ENCODE measurements at places on chromosomes 1 and 21.

DNA sequence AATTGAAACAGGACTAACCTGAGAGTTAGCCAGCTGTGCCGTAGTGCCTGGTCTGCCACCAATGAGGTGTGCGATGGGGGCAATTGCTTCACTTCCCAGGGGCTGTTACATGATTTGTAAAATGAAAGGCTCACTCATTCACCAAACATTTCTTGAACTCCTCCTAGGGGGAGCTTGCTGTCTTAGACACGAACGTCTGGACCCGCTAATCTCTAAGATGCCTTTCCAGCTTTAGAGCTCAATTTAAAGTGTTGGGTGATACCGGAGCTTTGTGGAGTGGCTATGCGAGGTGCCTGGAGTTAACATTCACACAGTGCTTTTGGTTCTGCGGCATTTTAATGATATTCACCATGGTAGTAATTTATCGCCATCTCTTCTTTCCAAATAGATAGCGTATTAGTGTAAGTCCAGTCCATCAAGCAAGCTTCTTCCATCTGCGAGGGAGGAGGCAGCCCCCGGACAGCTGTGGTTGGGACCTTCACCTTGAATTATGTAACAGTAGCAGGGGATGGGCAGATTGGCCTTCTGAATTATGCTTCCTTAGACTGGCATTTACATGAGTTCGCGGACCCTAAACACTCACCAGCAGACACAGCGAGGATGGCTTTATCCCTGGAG is 179.9 kb downstream of the ADSS2 start:
- no peak for DNase-seq

DNA sequence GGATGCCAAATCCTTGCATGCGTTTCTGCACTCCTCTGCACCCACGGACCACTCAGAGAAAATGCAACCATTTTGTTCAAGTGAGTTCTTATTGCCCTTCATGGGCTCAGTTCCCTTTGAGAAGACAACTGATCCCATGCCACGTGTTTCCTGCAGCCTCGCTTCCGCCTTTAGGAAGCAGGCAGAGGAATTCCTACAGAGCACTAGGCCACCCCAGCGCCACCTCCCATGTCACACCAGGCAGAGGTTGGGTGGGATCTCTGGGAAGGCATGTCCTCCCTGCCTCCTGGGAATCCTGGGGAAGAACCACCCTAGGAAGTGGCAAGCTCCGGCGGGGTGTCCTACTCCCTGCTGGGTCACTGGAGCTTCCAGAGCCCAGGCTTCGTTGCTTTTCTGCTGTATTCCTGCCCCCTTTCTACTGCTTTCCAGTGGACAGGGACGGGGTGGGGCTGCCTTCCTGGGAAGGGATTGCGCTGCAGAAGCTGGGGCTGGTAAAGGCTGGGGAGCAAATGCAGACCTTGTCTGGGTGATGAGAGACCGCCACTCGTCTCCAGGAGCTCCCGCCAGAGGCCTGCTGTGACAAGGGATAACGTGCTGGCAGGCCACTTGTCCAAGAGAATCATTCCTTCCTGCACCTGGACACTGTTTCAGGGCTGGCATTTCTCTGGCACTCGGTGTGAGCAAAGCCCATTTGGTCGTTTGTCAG is 478.2 kb upstream of the VAMP3 start:
- no peak for DNase-seq

DNA sequence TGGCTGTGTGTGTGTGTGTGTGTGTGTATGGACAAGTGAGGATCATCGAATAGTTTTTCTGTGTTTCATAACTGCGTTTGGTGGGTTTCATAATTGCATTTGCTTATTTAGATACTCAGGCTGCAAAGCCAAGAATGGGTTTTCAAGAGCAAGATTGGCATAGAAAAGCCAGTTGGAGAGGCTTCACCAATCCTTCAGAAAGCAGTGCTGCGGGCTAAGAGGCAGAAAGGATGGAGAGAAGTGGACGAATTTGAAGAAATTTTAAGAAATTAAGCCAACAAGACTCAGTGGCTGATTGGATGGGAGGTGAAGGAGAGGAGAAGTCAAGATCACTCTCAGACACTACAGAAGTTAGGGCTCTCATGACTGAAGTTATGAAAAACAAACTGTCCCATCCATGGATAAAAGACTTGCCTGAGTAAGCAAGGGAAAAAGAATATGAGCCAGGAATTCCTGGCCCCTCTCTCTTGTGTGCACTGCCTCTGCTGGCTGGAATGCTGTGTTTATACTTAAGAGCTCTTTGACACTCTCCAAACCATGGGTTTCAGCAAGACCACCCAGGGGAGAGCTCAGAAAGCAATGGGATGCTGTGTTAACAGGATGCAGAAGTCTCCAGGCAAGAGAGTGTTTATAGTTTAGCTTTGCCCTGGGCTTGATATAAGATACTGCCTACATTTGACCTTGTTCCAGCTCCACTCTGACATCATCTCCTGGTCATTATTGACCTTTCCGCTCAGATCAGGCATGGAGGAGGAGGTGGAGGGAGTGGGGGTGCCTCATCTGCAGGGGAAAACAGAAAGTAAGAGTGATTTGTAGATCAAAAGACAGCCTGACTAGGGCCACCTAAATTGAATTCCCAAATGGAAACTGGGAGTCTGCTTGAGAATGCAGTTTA is 232.0 kb upstream of the PLXNA2 start:
- peak; percentile 6 for DNase-seq

DNA sequence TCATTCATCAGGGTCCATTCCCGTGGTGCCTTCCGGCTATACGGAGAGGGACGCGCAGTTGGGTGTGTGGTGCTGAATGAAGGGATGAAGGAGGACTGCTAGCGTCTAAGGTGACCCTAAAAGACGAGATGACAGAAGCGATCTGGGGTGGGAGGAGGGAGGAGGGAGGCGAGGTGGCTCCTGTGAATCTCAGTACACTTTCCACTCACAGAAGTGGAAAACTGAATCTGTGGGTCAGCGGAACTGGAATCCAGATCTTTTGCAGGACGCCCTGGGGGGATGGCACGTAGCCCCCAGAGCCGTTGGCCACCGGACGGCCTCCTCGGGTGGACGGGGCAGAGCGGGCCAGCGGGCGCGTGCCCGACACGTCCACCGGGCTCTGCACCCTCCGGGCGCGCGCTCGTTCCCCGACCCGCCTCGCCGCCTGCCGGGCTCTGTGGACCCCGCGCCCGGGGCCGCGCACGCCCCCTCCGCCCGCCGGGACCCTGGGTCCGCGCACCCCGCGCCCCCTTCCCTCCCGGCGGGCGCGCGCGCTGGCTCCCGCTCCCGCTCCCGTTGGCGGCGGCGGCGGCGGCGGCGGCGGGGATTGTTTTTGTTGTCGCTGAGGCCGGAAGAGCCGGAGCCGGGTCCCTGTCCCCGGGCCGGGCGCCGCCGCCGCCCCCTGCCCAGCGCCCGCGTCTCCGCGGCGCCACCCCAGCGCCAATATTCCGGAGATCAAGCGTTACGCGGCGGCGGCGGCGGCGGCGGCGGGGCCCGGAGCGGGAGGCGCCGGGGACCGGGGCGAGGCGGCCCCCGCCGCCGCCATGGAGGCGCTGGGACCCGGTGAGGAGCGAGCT is at the start of gene AGO4:
AGO4 (plus strand) TSS at position 403 of the 836 bp plus-strand sequence; CDS start at position 804, 401 bp downstream.
- DNase-seq = peak; percentile 66

GRCh38 chr1:110860174-110860573 is 12.8 kb upstream of the CD53 start:
- DNase-seq = no peak

- no peak for DNase-seq
Observed at GRCh38 chr1:3323021-3323795, 131.3 kb upstream of the ARHGEF16 start.

DNA sequence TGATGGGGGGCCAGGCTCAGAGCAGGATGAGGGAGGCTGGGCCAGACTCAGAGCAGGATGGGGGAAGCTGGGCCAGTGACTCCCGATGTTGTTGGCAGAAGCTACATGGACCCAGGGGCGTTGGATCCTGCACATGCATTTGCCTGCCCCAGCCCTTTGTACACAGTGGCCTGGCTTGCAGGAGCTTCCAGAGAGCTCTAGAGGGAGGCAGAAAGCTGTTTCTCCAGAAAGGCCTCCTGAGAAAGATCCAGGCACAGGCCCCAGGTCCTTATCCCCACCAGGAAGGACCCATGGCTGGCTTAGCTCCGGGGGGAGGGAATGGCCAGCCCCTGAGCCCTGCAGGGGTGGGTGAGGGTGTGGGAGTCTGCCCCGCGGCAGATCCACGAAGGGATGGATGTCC is 106.6 kb upstream of the ACTRT2 start:
- no peak for DNase-seq

- DNase-seq = no peak
Observed at GRCh38 chr1:47915677-47916353, 81.4 kb downstream of the TRABD2B start.

DNA sequence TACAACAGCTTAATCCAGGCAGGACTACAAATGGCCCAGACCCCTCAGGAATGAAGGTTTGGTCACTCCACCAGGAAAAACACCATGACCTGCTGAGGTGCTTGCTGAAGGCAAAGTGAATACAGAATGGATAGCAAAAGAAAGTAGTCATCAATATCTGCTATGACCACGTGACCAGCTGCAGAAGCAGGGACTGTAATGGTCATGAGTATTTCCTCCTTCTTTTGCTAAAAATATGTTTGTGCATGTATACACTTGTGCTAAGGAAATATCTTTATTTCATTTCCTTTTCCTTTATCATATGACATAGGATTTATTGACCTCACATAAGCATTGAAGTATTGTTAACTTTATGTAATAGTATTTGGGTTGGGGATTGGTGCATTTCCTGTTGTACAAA is 26.4 kb upstream of the GOLT1A start:
- peak; percentile 14 for DNase-seq

DNA sequence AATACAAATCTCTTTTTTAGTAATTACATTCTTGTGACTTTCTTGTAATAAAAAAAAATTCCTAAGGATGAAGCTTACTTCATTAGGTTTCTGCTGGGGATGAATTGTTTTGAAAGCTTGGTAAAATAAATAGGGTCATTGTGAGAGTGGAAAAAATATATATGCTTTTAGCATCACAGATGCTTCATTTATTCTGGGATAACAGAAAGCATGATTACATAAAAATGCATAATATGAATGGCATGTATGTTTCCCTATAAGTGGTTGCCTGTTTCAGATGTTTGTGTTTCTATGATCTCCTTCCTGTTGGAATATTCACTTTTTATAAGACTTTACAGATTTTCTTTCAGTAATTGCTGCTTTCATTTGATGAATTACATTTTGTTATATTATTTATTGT is 42.3 kb downstream of the HMCN1 start:
- DNase-seq = no peak

- DNase-seq = no peak
Observed at GRCh38 chr1:154416471-154417337, 11.6 kb downstream of the IL6R start.

DNA sequence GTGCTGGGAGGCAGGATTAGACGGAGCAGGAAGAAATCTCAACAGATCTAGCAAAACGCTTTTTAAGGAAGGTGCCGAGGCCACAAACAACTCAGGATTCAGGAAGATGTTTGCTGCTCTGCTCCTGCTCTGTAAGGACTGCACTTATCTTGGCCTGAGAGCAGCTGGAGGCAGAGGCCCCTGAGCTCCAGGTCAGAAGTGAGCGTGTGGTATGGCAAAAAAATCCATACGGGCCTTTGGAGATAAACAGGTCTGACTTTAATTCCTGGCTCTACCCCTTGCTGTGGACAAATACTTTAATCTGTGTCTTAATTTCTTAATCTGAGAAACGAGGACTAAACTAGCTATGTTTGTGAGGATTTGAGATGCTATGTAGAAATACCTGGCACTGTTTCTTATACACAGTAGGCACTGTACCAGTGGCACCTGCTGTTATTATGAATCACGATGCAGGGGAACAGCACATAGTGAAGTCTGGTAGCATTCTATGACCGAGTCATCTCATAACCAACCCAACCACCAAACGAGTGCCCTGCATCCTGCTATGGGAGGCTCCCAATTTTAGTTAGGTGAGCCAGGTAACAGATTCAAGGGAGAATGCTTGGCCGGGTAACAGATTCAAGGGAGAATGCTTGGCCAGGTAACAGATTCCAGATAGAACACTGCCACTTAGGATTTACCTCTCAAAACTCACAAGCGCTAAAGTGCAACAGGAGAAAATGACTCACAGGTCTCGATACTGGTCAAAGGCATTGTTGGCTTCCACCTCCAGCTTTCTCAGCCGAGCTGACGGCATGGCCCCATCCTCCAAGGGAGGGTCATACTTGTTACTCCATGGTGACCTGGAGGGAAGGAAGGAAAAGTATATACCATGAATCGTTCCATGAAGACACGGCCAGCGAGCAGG is 65.9 kb downstream of the SLC66A1 start:
- peak; percentile 56 for DNase-seq

DNA sequence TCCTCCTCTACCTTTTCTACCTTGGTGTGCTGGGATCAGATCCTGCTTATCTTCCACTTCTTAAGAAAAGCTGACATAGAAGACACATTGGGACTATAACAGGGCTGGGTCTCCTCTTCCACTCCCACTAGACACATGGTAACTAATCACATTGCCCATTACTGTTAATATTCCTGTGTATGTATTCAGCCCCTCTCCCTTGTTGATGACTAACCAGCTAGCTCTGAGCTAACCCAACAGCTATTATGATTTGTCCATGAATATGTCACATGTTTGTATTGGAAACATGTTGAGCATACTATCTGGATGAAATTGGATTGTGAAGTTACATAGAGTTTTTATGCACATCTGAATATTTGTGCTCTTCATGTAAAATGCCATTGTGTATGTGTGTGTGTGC is 52.9 kb downstream of the MPZL1 start:
- DNase-seq = peak; percentile 55

DNA sequence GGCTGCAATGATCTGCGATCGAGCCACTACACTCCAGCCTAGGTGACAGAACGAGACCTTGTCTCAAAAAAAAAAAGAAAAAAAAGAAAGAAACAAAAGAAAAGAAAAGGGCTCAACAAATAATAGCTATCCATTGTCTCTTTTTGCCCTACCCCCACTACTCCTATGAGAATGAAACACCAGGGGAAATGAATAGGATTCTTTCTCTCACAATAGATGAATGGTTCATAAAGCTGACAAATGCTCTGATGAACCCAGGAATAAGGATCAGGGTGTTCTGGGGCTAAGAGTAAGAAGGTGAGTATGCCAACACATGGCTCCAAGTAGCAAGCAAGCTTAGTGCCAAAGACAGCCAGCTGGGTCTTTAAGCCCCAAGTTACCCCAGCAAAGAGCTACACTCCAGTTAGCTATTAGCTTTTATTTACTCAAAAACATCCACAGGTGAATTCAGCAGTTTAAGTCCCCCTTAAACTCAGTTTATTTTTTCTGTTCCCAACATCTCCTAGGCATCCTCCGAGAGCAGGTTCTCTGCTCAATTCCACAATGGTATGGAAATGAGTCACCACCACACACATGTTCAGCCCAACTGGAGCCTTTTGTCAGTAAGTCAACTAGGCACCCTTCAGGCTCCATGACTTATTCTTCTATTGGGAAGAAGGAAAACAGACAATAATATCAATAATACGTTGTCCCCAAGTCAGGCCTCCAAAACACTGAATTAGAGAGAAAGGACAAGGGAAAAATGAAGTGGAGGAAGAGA is 4.2 kb downstream of the ADORA3 start:
- peak; percentile 58 for DNase-seq

- no peak for DNase-seq
Observed at GRCh38 chr1:34884961-34885360, 25.4 kb upstream of the SMIM12 start.

GRCh38 chr1:20590306-20590777 is 1.4 kb downstream of the CDA start:
- no peak for DNase-seq

- DNase-seq = no peak
Observed at GRCh38 chr1:71657891-71658679, 577.2 kb upstream of the ZRANB2 start.
